ENCODE measurements at places on chromosomes 12 and 14.

GRCh38 chr14:68956724-68957123 is 22.4 kb downstream of the ACTN1 start:
- peak; percentile 92 for DNase-seq

DNA sequence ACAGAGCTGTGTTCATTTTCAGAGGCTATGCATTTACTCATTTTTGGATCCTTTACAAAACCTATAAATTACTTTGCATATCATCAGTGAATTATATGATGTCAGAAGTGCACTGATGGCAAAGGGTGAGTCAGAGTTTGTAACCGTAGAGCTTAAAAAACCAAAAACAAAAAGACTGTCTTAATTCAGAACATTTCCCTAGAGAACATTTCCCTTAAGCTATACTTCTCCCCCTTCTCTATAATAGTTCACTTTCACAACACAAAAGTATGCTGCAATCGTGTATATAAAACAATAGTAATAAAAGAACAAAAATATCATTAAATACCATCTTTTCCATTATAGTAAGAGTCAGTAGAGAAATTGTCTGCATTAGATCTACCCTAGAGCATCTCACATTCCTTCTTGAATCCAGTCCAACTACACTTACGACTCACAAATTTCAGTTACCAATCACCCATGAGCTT is 934.9 kb downstream of the LRFN5 start:
- DNase-seq, result no peak

- no peak for DNase-seq
Observed at GRCh38 chr12:125201090-125201489, 135.9 kb downstream of the AACS start.

DNA sequence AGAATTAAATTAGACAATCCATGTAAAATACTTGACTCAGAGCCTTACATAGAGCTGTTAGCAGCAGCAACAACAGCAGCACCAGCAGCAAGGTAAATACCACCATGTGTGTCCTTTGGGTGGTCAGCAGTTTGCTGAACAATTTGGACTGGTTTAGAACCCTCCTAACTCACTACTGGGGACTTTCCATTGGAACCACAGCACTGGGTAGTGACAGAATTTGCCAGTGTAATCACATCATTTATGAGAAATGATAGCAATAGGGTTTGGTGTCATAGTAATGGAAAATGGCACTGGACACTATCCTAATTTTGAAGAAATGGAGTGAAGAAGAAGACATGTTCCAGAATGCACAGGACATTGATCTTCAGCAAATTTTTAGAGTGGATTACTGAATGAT is 392.8 kb downstream of the RAD51B start:
- no peak for DNase-seq

All from RPMI7951 (cell line).